Stimulated activated CD4-positive, alpha-beta T cell treated with anti-CD3 and anti-CD28 coated beads, Interleukin-4, amount 100 ng/mL, for 4 hours (primary cell): ENCODE measurements at places on chromosomes 13 and 19.

DNA sequence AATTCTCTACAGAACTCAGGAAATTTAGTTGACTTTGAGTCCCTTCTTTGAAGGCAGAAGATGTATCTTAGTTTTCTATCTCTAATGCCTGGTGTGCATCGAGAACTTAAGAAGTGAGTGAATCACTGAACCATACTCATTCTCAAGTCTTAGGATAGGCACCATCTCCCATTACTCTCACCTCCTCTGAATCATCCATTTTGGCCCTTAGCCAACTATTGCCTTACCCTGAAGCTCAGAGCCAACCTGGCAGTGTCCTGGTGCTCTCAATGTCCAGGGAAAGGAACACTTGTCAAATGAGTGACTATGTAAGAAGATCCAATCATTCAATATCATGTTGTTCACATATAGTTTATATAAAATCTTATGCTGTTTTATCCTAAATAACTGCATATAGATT, 146.6 kb downstream of the RGCC start:
- DNase-seq: no peak

DNA sequence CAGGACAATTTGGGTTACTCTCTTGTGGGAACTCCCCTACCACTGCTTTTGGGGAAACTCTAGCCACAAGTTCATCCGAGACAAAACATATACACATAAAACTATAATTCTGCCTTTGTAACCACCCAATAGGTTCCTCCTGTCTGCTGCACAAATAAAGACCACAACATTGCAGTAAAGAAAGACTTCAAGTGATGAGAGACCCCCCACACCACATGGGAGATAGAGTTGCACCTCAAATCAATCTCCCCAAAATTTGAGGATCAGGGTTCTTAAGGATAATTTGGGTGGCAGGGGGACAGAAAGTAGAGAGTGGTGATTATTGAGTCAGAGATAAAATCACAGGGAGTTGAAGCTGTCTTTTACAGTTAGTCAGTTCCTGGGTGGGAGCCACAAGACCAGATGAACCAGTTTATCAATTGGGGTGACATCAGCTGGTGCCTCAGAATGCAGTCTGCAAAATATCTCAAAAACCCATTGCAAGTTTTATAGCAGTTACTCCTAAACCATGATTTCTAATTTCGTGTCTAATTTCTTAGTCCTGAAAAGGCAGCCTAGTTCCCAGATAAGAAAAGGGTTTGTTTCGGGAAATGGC, 1348.5 kb downstream of the PCDH9 start:
- no peak for DNase-seq

- DNase-seq: no peak
Measured at GRCh38 chr19:29944390-29945012, 2.5 kb downstream of the URI1 start.

GRCh38 chr19:54959840-54960239, 6.3 kb upstream of the NLRP2 start:
- DNase-seq: no peak

DNA sequence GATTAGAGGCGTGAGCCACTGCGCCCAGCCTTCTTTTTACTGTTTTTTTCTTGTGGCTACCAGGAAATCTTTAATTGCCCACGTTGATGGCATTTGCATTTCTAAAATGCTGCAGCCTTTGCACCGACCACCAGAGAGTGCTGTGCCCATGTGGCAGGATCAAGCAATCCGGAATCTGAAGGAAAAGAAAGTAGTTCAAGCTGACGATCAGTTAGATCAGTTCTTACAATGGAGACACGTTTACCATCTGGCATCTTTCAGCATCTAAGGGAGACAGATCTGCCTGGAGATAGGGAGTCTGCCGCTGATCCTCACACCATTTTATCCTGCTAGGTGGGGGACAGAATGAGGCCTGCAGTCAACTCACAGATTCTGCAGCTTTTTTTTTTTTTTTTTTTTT, 19.9 kb downstream of the TINCR start:
- DNase-seq: no peak

- DNase-seq: no peak
Measured at GRCh38 chr13:112999414-113000177, 30.6 kb downstream of the MCF2L start.

DNA sequence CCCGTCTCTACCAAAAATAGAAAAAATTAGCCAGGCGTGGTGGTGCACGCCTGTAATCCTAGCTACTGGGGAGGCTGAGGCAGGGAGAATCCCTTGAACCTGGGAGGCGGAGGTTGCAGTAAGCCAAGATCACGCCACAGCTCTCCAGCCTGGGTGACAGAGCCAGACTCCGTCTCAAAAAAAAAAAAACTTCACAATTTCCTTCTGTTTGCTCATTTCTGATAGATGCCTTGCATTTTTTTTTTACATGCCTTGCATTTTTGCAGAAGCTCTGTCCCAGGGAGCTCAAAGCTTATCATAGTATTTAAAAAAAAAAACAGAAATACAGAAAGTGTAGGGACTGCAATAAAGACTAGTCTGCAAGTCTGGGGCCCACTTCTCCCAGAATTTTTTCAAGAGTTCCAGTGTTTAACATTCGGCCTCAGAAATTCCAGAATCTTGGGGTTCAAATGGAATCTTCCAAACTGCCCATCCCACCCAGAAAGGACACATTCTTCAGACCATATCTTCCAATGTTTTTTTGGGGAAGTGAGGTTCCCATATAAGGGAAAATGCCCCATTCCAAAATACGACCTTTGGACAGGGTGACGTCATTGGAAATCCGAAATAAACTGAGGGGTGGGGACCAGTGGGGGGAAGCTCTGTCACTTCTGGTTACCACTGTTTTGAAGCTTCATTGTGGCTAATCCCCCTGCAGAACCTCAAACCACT, 17.2 kb upstream of the RAB8A start:
- DNase-seq: no peak
